CMK (cell line): ENCODE measurements at places on chromosomes 5 and 9.

DNA sequence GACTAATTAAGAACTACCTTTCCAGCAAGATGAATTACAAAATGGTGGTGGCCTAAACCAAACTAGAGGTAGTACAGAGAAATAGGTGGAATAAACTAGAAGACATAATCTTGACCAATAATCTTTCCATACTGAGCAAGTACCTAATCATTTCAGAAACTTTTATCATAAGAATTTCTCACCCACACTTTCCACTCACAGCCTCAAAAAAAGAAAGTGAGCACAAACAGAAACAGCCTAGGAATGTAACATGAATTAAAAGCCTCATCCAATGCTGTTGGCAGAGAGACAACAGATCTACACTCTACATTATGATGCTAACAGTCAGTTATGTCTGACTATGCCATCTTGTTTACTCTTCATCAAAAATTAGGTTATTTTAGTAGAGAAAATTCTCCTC lies 1.3 kb downstream of the RNF38 start:
- DNase-seq, result no peak

DNA sequence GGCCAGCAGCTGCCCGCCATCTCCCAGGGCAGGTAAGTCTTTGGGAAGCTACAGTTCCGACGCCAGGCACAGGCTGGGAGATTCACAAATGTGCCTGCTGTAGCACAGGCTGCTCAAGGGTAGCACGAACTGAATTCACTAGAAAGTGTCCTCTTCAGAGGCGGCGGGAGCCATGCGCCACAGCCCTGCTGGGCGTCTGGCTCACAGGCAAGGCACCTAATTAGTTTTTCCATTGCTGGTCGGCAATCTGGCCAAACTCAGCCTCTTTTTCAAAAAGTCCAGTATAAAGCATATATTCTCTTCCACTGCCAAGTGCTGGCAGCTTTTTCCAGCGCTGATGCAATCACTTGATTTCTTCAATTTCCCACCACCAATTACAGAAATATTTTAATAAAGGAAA lies 128.9 kb upstream of the RAPGEF1 start:
- DNase-seq, result no peak

GRCh38 chr5:139475865-139476617 lies 5.2 kb downstream of the SMIM33 start:
- DNase-seq, result peak; percentile 66

DNA sequence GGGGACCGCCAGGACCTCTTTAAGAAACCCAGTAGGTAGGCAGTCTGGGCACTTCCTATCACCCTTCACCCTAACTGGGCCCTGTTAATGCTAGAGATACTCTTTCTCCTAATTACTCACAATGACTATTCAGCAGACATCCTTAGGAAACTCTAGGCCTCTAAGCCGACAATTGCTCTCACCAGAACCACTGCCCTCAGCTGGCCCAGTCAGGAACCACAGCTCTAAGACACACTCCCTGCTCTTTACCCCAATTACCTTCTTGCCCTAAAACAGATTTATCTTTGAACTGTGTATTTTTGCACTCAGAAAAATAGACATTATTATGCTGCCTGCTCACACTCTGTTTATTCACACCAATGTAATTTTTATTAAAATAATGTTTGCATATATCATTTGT lies 432.6 kb upstream of the SLC30A5 start:
- DNase-seq, result no peak

GRCh38 chr5:57436586-57436985 lies 46.0 kb downstream of the ACTBL2 start:
- DNase-seq, result no peak

DNA sequence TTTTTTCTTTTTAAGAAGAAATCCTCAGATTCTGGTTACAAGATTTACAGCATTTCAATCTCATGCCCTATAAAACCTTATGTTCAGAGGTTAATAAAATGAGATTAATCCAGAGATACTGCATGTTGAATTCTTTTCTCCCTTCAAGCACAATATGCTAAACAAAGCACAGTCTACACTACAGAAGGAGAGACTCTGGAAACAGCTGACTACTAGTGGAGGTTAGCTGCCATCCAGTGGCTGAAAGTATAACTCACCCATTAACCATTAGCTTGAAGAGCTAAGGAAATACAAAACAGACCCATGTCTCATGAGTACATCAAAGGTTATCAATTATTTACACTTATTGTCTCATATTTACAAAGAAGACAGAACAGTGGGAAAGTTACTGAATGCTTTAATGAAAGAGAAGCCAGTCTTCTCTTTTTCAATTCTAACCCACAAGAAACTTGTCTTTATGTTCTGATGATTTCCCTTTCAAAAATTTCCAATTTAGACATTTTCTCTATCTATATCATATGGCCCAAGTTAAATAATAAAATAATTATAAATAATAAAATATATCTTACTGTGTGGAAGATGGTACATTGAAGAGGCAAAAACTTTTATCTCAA lies 12.7 kb upstream of the DNAH5 start:
- no peak for DNase-seq

DNA sequence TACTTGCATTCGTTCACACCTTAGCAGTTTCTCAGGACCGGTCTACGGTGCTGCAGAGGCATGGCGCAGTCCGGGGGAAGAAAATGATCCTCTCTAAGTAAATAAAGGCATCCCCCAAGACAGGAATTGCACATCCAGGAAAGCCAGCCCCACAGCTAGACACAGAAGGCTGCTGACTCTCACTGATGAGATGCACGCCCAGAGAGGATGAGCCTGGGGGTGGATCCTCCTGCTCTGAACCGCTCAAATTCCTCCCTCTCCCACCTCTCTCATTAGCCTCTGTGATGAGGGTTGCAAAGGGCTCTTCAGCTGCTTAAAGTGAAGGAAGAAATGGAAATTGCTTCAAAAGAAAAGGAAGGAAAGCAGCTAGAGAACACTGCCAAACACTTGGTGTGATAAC lies 132.4 kb downstream of the TTLL11 start:
- DNase-seq, result no peak

DNA sequence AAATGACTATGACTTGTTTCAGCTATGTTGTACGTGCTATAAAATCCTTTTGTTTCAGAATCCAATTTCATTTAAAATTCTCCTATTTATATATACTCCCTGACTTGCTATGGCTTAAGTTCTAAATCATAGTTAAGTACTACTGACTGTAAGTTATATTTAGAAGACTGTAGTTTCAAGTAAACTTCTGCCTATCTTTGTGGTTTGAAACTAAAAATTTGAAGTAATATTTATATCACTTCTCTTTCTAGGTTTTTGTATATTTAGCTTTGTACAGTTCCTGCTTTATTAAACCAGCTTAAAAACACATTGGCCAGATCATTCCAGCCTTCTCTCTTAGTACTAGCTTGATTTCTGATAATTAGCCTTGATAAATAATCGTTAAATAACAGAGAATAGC lies 196.3 kb downstream of the MLLT3 start:
- DNase-seq, result no peak
